NCI-H1930 (cell line): ENCODE measurements at places on chromosomes 3 and 15.

DNA sequence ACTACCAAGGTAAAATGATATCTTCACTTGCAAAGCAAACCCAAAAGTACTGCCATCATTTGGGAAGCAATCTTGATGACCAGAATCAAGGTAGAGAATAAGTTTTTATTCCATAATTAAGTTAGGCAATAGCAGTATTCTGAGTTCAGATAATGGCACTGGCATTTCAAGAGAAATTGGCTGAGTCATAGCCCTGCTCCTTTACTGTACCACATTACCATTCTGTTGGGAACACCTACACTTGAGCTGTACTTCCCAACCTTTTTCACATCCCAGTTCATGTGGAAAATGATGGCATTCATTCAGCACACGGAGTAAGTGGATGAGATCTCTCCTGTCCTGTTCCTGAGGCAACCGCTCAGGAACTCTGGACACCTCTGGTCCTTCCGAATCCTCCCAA, 311.6 kb upstream of the TPRG1 start:
- no peak for DNase-seq

- no peak for DNase-seq
Measured at GRCh38 chr3:6971933-6972332, 111.0 kb downstream of the GRM7 start.

GRCh38 chr3:106699122-106699521, 678.1 kb upstream of the CCDC54 start:
- no peak for DNase-seq

DNA sequence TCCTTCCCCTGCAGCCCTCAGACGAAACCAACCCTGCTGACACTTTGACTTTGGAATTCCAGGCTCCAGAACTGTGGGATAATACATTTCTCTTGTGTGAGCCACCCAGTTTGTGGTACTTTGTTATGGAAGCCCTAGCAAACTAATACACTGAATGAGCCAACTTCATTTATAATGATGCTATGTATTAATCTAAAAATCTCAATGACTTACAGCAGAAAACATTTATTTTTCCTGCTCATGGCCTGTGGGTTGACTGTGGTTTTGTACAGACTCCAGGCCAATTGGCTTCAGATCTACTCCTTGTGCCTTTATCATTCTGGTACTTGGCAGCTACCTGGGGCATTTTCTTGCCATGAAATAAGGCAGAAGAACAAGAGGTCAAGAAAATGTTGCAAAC, 152.4 kb downstream of the EBLN2 start:
- no peak for DNase-seq

- no peak for DNase-seq
Measured at GRCh38 chr15:75994220-75994619, 18.0 kb downstream of the NRG4 start.

GRCh38 chr3:197368330-197368729, 69.9 kb upstream of the DLG1 start:
- no peak for DNase-seq

DNA sequence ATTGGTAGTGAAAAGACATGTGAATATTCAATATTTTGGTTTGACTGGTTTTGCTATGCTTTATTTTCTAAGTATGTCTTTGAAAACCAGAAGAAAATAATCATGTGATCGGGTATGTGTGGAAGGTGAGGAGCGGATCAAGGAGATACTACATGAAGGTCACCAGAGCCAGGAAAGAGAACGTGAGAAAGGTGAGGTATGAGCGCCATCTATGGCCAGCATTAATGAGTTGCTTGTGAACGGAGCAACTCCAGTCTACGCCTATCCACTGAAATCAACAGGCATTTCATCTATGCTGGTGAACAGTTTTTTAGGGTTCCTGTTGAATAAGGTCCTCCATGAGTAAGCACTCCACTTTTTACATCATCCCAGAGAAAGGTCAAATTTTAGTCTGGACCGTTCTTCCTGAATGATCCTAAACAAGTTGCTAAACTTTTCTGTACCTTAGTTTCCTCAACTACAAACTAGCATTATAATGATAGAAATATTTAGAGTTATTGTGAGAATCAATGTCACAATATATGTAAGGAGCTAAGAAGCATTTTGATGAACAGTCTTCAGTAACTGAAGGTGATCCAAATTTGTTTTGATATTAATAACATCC, 1435.2 kb upstream of the CADM2 start:
- DNase-seq, result no peak

DNA sequence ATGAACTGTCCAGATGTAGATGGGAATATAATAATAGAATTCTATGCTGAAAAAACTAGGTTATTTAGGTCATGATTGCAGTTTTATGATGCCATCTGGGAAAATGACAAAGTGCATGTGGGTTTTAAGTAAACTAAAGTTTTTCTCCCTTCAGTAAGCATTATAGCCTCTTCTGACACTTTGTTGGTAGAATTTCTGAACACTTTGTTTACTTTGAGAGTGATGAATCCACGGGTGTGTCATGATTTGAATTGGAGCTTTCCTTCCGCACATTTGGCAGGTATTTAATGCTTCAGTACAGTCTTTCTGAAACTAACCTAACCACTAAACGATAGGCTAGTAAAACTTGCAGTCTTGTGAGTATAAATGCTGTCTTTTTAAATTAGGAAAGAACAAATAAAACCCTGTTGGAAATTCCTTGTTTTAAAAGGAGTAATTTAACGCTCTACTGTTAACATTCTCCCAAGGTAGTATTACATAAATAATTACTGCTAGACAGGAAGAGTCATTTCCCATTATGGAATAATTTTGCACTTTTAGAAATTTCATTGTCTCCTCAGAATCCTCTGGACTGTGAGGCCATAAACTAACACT, 7.0 kb downstream of the FILIP1L start:
- no peak for DNase-seq

DNA sequence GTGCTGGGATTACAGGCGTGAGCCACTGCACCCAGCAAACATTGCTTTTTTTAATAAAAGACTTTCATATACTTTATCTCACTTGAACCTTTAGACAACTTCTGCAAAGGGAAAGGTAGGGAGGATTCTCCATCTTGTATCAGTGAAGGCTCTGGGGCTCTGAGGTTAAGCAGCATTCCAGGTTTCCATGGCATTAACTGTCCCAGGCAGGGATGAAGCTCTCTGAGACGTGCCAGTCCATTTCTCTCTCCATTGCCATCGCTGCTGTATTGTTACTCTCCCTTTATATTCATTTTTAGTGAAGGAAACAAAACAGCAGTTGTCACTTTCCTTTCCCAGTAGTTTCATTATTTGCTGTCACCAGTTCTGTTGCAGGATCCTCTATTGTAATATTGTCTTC, 342.4 kb downstream of the LPP start:
- DNase-seq, result no peak

DNA sequence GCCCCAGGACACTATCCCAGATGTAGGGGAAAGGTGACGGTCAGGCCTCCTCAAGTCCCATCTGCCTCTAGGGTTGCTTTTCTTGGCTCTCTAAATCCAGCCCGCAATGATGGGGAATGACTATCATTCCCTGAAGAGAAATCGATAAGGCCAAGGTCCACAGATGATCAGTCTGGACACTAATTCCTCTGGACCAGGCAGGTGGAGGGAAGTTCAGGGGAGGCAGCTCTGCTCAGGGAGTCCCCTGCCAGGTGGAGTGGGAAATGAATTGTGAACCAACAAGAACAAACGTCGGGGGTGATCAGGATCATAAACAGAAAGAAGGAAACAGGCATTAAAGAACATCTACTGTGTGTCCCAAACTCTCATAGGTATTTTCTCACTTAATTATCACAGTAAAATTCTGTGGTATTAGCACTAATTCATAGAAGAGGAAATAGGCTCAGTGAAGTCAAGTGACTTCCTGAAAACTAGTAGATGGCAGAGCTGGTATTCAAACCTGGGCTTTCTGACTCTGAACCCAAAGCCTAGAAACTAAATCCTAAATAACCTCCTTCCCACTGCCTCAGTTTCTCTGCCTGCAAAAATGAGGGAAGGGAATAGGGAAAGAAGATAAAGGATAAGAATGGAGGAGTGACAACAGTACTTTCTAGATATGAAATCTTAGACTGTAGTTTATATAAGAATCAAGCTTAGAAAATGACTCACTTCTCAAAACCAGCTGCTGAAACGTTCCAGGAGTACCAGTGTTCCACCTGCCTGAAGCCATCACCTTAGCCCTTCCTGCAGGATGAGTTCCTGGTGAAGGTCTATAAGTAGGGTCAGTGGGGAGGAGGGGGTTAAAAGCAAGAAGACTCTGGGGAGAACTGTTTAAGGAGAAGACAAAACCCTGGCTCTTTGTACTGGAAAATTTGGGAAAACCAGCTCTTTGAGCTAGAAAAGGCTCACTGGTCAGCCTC, 7.5 kb downstream of the BMF start:
- DNase-seq, result no peak

DNA sequence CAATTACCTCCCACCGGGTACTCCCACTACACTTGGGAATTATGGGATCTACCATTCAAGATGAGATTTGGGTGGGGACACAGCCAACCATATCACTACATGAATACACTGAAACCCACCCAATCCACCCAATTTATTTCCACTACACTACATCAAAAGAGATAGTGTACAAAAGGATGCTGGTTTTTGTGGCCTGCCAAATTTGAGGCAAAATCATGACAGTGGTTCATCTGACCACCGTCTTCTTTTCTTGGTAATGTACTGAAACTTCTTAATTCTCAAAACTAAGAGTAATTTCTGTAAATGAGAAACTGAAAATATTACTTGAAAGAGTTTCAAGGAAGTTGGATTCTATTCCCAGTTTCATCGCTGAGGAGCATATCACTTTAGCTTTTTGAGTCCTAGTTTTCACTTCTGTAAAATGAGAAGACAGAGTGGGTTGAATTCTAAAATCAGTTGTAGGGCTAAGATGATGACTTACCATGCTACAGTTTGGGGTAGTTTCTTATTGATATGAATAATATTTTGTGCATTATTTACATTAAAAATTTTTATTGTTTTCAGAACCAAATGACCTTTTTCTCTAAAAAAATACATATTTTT, 360.4 kb upstream of the CNTN6 start:
- DNase-seq, result no peak

GRCh38 chr15:43268111-43269105, 1.7 kb upstream of the TGM5 start:
- DNase-seq, result no peak

- DNase-seq, result no peak
Measured at GRCh38 chr15:95826412-95827195, 503.9 kb upstream of the NR2F2 start.

DNA sequence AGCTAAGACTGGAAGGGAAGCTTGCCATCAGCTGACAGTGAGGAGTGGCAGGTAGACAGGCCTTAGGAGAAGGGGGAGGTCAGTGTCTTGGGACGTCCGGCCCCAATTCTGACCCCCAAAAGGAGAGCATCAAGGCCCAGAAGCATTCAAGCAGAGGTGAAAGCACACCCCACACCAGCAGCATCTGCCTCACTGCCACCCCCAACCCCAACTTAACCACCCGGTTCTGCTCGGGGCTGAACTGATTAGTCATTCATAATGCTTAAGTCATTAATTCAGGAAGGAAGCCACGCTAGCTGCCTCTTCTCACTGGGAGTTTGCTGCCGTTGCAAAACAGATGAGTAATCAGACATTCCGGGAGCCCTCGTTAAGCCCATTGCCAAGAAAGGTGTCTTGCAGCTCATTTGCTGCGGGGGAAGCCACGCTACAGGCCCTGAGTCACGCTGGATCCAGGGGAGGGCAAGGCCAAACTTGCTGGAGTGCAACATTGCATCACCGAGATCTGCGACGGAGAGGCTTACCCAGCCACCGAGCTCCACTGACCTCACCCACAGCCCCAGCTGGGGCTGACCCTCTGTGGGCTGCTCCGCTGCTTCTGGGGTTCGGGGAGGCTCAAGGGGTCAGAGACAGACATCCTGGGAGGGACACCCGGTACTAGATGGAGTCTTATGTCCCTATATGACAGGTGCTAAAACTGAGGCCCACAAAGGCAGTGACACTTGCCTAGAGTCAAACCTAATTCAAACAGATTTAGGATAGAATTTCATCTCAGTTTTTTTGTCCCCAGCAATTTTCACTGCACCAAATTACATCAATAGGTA, 46.4 kb upstream of the HES1 start:
- DNase-seq, result no peak

DNA sequence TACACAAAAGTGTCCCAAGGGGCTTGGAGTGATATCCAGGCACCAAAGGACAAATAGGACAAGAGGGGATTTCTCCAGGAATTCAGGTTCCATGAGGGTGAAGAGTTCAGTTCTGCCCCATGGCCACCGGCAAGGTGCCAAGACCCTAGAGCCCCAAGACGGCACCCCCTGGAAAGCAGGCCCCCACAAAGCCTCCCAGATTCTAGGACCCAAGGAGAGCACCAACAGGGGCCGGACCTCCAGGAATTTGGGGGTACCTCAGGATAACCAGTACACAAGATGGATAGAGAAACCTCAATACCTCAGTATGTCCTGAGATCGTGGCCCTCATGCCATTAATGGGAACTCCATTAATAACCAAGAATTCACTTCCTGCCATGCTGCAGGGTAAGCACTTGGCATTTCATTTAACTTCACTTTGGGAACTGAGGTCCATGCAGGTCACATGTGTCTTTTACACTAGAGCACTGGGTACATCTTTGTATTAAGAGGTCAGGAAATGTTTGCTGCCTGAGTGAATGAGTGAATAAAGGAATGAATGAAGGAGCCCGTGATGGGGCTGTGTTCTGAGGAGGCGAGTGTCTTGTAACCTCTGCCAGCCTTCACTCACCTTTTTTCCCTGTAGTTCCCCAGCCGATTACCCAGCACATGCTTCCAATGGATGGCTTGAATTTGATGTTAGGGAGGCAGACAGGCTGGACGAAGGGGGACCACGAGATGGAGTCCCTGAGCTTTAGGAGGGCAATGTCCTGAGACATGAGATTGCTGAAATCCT, 15.5 kb upstream of the PRSS50 start:
- no peak for DNase-seq

GRCh38 chr3:134441321-134441720, 44.5 kb downstream of the ANAPC13 start:
- no peak for DNase-seq

- DNase-seq, result no peak
Measured at GRCh38 chr3:140953028-140953960, 11.7 kb downstream of the SLC25A36 start.

DNA sequence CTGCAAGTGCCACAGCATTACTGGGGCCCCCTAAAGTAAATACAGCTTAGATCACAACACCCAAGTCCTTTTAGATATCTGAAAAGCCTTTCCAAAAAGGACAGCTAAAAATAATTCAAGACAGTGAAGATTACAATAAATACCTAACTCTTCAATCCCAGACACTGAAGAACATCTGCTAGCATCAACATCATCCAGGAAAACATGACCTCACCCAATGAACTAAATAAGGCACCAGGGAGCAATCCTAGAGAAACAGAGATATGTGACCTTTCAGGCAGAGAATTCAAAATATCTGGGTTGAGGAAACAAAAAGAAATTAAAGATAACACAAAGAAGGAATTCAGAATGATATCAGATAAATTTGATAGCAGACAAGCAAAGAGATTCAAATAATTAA, 71.7 kb upstream of the TTC14 start:
- no peak for DNase-seq

- no peak for DNase-seq
Measured at GRCh38 chr3:106913966-106914365, 463.3 kb upstream of the CCDC54 start.
